ENCODE measurements at places on chromosomes 5 and 9. TPM values are rescaled to one million over a fixed set of nuclear protein-coding genes. Genes with fewer than 3 reads are reported as not detected.

Gene IFNK
- not detected for total RNA-seq

Gene FOXD4
- total RNA-seq, result 0.82 TPM

Gene SNX18
- 46.2 TPM for total RNA-seq

Gene OR13C3
- total RNA-seq, result not detected

Gene AGXT2
- total RNA-seq, result not detected

Gene ENHO
- 3.4 TPM for total RNA-seq

Gene FBP1
- 1.9 TPM for total RNA-seq

Gene HAVCR1
- not detected for total RNA-seq

Gene OTULINL
- total RNA-seq, result 12.1 TPM

Gene EMB
- total RNA-seq, result 17.9 TPM

Gene STOM
- 100 TPM for total RNA-seq

Gene GPR21
- total RNA-seq, result 7.7 TPM

Gene MYMK
- total RNA-seq, result 2.1 TPM

Gene MORN5
- total RNA-seq, result 1.4 TPM

Gene BAAT
- total RNA-seq, result 0.22 TPM

Gene IFNA8
- not detected for total RNA-seq

Gene PIP5KL1
- total RNA-seq, result 3.2 TPM

Gene TSSK1B
- total RNA-seq, result 0.38 TPM

Gene BNC2
- 24.6 TPM for total RNA-seq

Gene PCDHGA10
- total RNA-seq, result 15.6 TPM

Gene ST6GALNAC4
- total RNA-seq, result 12.4 TPM

Gene KDM4C
- total RNA-seq, result 78.2 TPM

Gene TICAM2
- total RNA-seq, result 2.4 TPM

Gene TRIM36
- total RNA-seq, result 32.7 TPM

Gene CD72
- total RNA-seq, result 2.5 TPM

Gene IPO11
- total RNA-seq, result 56.2 TPM

Gene TOR4A
- total RNA-seq, result 3.7 TPM

Gene AQP3
- 43.3 TPM for total RNA-seq

Gene IFT74
- total RNA-seq, result 40.9 TPM

Gene ADGRV1
- 287 TPM for total RNA-seq

Gene WWC1
- total RNA-seq, result 37.3 TPM

Gene HIGD2A
- total RNA-seq, result 45.9 TPM

Gene GEMIN5
- total RNA-seq, result 32.2 TPM

Gene SLC36A3
- total RNA-seq, result not detected

Gene OR1L6
- total RNA-seq, result not detected

Gene GCNT4
- 0.71 TPM for total RNA-seq

Gene DPYSL3
- total RNA-seq, result 283 TPM

Gene SUSD3
- 2.4 TPM for total RNA-seq

Gene DND1
- total RNA-seq, result 0.60 TPM

Gene LRRC14B
- 4.1 TPM for total RNA-seq

Gene COL23A1
- total RNA-seq, result 6.9 TPM

Gene MCC
- 127 TPM for total RNA-seq

Gene ACOT12
- total RNA-seq, result not detected

Gene ANXA2R
- total RNA-seq, result 1.8 TPM

Gene LHX6
- total RNA-seq, result 1.9 TPM
